ENCODE measurements at places on chromosomes 3 and 15.
A peak's percentile ranks its signal among the peaks of the same experiment; 100 is the strongest.

DNA sequence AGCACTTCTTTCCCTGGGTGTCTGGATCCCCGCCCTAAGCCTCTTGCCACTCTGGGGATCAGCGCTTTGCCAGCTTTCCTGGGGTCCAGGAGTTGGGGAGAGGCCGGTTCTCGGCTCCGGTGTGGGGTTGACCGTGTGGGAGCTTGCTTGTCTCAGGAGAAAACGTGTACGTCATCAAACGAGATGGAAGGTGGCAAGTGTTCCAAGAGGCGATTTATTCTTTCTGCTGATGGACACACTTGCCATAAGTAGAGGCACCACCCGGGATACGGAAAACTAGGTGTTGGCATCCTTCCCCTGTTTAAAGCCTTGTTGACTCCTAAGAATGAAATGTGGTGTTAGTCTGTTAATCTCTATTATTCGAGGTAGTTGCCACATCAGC is 295 bp downstream of the ZWILCH start:
- DNase-seq = peak; percentile 63

- DNase-seq = no peak
Measured at GRCh38 chr15:28887339-28888174, 1.8 kb downstream of the APBA2 start.

- peak; percentile 6 for DNase-seq
Measured at GRCh38 chr3:128067489-128067888, 15.3 kb downstream of the SEC61A1 start.

DNA sequence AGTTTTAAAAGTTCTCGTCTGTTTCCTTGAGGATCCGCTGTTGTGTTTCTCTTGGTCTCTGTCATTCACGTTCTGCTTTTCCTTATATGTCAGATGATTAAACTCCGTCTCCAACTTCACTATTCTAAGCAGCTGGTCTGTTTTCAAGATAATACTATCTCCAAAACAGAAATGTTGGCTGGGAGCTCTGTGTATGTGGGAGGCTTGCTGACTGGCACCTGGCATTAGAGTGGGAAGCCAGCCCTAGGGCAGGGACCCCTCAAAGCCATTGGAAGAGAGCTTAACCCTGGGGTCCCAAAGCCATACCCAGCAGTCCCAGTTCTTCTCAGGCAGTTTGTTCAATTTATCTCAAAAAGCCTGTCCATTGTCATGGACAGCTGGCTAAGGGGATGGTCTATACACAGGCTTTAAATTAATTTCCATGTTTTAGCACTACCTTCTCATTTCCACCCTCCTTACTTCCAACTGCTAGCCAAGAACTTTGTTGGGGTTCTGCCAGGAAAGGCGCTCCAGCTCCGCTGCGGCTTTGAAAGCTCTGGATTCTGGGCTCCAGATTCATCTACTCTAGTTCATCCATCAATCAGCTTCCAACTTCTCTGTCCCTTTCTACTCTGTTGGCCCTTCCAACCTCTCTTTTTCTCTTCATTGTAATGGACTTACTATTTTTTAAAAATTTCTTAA is 9.2 kb downstream of the BTBD1 start:
- no peak for DNase-seq

DNA sequence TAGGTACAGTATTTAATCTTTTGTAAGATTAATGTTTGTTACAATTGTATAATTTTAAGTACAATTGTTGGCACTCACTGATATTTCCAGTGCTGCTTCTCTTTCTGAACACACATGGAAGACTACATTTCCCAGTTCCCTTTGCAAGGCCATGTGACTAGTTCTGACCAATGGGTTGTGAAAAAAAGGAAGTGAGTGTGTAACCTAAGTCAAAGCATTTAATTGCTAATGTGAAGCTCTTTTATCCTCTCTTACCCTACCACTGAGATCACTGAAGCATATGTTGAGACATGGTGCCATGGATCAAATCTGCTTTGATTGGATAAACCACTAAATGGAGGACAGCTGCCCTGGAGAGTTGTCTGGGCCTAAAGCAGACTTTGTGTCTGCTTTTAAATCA is 83.9 kb upstream of the PLXND1 start:
- DNase-seq = peak; percentile 91

- no peak for DNase-seq
Measured at GRCh38 chr3:161455962-161456361, 40.6 kb upstream of the OTOL1 start.

DNA sequence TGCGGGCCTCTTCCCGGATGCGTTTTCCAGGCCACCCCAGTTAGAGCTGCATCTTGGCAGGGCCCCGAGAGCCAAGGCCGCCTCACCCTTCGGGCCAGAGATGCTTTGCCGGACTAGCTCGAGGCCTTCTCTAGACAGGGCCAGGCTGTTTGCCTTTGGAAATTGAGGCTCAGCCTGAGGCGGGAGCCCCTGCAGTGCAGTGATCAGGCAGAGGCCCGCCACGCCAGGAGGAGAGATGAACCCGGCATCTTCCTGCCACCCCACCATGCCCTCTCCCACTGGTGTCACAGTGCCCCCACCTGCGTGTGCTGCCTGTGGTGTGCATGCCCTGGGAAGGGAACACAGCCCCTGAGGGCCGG is 8.9 kb upstream of the ROPN1B start:
- no peak for DNase-seq

DNA sequence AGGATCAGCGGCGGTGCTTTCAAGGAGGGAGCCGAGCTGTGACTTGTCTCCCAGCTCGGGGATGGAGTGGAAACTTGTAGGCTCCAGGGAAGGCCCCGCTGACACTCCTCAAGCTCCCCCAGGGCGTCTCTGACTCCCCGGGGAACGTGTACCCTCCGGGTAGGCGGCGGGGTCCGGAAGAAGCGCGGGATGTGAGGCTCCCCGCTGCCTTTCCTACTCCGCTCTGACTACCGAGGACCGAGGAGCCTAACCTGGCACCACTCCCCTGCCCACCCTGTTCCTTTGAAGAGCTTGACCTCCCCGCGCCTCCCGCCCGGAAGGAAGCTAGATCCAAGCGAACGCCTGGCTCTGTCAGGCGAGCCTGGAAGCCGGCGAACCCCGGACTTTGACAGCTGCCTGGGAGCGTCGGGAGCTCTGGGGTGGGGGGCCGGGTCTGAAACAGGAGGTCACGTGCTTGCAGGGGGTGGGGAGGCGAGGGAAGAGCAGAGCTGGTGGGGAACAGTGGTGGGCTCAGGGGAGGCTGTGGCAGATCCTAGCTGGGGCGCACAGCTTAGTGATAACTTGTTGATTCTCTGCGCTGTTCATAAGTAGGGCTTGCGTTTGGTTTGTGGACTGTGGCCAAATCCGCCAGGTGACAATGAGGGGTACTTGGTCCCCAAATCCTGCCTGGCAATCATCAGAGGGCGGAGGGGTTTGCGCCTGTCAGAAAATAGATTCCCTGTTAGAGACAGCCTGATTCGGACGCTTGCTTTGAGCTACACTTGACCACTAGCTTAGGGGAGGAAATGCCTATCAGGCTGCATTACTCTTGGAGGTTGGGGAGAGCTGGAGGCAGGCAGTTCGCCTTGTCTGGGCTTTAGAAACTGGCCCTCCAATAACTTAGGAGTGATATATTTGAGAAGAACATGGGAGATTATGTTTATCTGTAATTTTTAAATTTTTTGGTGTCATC is 1.2 kb downstream of the CLSTN2 start:
- DNase-seq = peak; percentile 61

DNA sequence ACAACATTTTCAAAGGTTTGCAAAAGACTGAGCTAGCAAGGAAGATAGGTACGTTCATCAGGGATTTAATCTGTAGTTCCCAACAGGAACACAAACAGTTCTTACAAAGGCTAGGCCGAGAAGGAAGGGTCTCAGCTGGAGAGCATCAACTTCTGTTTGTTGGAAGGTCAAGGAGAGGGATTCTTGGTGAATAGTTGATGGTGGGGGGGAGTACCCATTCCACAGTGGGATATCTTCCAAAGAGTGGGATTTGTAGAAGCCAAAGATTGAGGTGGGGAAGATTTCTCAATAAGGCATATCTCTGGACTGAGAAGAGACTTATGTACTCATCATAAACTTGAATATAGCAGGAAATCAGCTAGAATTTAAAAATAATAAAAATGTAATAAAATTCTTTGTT is 231.8 kb downstream of the CHST2 start:
- DNase-seq = no peak

DNA sequence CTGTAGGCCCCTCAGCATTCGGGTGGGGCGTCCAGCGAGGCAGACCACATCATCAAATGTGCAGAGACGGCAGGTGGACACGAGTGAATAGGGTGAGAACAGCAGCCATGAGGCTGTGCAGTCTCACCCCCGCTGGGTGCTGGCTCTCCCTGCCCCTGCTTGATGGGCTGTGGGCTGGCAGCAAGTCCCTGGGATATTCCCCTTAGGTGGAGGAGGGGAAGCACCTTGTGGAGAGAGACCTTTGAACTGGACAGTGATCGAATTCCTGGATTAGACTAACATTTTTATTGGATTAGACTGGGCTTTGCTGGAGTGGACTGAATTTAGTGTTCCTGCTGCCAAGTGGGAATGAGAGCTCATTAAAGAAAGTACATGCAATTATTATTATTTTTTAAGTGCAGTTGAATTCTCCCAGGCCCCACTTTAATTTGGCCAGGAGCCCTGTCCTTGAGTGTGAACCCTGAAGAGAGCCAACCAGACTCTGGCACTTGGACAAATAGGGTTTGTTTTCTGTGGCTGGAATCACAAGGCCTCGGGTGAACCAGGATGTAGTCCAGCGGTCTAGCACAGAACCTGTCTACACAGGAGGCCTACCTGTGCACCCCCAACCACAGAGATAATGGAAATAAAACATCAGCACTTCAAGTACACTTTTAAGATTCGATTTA is 193.1 kb downstream of the ABHD5 start:
- no peak for DNase-seq

DNA sequence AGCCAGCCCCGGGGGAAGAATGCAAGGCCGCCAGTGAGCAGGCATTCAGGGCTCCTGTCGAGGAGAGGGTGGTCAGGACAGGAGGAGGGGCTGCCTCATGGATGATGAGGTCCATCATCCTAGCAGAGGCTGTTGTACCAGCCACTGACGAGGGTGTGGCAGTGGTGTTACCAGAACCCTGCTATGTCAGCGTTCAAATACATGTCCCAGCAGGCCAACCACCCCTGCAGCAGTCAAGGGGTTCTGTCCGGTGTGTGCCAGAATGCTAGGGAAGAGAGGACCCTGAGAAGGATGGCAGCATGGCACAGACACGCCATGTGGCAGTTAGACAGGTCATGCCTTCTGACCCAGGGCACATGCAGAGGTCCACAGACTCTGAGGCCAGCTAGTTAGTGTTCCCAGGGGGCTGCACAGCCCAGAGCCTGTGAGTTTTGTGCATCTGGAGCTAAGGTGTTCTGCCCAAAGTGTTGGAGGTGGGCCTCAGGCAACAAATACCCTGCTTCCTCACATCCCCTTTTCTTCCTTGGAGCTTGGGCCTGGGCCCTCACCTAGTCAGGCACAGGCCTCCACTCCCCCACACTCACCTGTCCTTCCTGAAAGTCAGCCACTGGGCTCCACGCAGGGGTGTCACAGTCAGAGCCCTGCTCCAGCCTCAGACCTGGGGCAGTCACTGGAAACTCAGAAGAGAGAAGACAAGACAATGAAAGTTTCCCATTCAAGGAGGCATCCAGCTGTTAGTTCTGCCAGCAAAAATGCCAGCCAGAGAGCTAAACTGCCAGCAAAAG is 7.8 kb downstream of the PAK6 start:
- DNase-seq = no peak
